ENCODE measurements at places on chromosomes 3 and 15.

DNA sequence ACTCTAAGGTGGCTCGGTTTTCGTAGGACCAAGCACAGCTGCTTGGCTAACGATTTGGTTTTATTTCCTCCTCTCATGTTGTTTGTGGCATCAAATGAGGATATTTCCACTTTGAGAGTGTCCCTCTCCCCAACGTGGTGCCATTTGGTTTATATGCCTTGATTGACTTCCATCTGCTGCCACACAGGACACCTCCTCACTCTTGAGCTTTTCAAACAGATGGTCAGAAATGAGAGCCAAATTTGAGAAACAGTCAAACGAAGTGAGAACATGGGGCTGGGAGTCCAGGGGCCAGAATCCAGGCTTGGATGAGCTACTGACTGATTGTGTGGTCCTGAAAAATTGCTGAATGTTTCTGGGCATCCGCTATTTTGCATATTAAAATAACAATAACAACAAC, 43.5 kb downstream of the CEMIP start:
- no peak for DNase-seq

- no peak for DNase-seq
Observed at GRCh38 chr3:94356581-94356980, 293.7 kb downstream of the NSUN3 start.

DNA sequence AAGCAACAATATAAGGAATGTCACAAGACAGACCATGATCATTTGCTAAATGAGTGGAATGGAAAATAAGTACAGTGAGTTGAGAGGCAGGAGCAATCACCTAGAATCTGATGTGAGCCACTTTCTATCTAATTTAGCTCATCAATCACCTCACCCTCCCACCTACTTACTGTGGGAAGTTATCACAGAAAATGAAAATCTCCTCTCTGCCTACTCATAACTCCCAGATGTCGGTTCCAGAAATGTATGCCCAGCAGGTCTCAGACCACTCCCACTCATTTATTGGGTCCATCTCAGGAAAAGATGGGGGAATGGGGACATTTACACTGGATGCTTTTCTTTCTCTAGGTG, 270.9 kb downstream of the FHIT start:
- DNase-seq: no peak

GRCh38 chr3:38327335-38328009, 19.1 kb upstream of the XYLB start:
- no peak for DNase-seq

GRCh38 chr3:68757157-68757556, 175.2 kb downstream of the TAFA4 start:
- DNase-seq: no peak

GRCh38 chr15:75646112-75646943, 1.4 kb upstream of the SNX33 start:
- DNase-seq: no peak

GRCh38 chr3:191424881-191425280, 36.1 kb upstream of the PYDC2 start:
- DNase-seq: no peak

DNA sequence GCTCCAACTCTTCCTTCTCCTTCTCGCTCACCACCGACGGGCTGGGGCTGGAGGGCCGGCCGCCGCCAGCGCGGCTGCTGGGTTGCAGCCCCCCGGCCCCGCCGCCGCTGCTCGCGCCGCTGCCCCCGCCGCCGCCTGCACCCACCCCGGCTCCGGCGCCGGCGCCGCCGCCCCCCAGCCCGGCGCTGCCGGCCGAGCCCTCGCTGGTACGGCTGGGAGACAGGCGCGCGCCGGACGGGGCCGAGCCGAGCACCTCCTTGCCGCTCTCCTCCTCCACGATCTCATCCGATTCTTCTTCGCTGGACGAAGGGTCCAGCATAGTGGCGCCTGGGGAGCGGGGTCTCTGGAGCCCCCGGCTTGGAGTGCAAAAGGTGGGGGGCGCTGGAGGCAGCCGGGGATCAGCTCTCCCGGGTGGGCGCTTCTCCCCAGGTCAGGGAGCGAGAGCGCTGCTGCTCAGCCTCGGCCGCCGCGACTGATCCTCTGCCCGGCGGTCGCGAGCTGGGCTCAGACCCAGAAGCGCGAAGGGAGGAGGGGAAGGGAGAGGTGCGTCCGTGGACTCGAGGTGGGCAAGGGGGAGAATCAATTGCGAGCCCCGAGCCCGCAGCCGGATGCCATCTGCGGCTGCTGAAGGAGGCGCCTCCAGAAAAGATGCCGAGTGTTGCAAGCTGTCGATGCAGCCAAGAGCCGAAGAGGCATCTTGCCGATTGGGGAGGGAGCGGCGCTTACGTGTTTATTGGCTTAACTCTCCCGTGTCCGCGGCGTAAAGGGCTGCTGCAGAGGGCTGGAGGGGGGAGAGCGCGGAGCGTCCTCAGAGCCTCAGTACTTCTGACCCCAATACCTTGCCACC, at the start of gene CADPS:
Gene CADPS, minus strand, starts transcription at position 706 of the 847 bp plus-strand sequence. Its CDS starts 387 bp downstream, at position 319.
- DNase-seq: no peak

DNA sequence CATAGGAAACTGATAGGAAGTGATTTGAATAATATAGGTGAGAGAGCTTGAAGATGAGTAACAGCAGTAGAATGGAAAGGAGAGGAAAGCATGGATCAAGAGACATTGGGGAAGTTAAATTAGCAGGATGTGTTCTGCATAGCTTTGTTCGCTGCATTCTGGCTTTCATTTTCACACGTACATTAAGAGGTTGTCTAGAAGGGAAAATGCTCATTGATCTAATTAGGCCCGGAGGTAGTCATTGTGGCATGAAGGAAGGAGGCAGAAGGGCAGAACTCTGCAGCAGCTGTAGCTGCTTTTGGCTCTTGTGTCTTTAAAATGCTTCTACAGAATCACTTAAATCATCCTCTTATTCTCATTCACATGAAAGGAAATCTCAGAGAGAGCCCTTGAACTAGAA, 40.3 kb downstream of the KCNAB1 start:
- DNase-seq: no peak

Data from activated CD8-positive, alpha-beta memory T cell treated with anti-CD3 and anti-CD28 coated beads for 1 hour (primary cell).